ENCODE measurements at places on chromosomes 7 and 10.

- no peak for DNase-seq
Observed at GRCh38 chr7:66430164-66430545, 198.5 kb upstream of the KCTD7 start.

DNA sequence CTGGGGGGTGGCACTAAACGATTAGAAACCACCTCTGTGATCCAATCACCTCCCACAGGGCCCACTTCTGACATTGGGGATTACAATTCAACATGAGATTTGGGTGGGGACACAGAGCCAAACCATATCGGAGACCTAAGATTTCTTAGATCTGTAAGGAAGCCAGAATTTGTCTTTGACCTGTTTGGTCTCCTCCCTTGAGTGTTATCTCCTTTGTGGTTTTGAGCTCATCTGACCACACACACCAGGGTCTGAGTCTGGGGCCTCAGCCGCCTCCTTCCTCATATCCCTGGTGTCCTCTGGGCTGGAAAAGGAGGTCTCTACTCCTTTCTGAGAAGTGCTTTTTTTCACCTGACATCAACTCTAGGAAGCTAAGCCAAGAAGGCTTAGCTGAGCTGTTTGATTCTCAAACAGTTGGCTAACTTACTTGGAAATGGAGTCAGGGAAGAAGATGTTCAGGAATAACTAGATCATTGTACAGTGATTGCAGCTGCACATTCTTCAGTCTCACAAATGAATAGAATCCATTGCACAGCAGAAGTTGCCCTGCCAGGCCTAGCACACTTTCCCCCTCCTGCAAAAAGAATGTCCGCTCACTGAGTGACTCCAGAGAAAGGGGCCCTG lies 167.4 kb downstream of the ARHGAP21 start:
- DNase-seq, result no peak

DNA sequence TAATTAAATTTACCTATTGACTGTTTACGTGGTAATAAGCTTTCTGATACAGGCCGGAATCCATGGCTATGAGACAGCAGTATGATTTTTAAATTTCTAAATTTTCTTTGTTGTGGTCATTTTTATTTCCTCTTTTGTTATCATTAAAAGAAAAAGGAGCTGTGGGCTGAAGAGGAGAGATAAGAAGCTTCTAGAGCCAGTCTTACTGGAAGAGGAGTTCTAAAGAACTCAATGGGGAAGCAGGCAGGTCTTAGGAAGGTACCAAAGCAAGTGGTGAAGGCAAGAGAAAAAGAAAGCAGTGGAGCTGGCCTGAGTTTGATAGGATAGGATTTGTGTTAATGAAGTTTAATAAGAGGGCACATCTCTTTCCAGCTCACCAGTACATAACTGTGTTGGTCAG lies 1187.8 kb downstream of the CNTNAP2 start:
- no peak for DNase-seq

DNA sequence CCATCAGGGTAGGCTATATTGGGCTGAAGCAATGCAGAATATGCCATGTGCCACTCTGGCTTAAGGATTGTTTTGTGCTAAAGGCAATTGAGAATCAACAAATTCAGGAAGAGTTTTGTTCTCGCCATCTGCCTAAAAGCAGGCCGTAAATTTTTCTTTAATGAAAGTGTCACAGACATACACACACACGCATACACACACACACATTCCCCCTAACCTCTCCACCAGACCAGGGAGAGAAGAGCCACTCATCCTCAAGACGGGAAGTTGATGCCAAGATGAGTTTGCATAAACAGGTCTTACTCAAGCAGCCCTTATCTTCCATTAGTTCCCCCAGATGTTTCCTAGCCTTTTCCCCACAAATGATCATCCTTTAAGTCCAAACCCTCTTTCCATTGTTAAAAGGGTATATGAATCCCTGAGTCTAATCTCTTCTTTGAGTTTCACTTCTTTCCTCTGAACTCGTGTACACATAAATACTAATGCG lies 59.6 kb upstream of the TRIM24 start:
- no peak for DNase-seq

- DNase-seq, result no peak
Observed at GRCh38 chr10:124419635-124420034, 912 bp upstream of the OAT start.

DNA sequence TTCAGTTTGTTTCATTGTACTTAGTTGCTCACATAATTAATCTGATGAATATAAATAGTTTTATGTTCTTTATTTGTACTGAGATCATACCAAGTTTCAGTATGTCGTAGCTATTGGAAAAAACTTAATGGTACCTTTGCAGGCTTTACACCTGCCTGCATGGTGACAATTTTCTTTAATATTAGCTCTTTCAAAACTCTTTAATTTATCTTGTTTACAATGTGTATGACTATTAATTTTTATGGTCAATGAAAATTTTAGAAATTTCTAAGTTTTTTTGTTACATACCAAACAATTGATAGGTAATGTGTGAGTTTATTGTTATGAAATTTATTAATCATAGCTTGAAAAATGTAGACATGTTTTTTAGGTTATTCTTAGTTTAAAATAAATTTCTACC lies 4.0 kb downstream of the DYNC2I1 start:
- no peak for DNase-seq

GRCh38 chr7:67452516-67453026 lies 455.9 kb downstream of the TYW1 start:
- DNase-seq, result no peak

DNA sequence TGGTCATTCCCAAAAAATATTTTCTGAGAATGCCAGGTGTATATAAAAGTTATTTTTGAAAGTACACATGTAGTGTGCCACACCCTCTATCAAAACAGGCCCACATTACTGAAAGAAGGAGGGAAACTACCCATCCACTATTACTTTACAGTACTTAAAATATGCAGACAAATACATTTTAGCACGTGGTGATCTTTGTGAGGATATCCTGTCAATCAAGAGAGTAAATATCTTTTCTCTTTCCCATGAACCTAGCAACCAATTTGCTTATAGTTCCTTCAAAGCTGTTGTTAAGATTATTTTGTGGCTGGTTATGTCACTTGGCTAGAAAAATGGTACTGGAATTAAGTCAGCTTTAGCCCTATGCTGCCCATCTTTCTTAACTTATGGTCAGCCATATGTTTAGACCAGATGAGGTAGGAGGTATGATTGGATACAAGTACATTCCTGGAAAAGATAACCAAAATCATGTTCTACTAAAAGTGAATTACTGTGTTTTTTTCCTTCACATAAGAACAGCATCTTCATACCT lies 70.1 kb downstream of the AUTS2 start:
- no peak for DNase-seq

GRCh38 chr7:134856691-134857090 lies 77.3 kb downstream of the CALD1 start:
- DNase-seq, result no peak

GRCh38 chr10:29957236-29957635 lies 102.2 kb downstream of the JCAD start:
- no peak for DNase-seq

DNA sequence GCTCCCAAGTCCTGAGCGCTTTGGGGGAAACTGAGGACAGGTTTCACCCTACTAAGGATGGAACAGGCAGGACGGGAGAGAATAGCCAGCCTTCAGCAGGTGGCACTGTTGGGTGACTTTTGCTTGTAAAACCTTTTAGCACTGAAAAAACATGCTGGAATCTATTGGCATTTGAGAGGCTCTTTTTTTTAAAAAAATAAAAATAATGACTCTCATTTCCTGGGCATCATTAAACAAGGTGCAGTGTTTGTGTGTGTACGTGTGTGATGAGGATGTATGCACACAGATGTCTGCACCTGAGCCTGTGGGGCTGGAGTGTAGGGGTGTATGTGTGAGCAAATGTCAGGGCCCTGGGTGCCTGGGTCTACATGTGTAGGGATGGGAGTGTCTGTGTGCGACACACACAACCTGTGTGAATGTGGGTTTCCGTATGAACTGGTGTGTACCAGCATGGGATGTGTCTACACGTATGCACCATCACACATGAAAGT lies 177.9 kb downstream of the RPS24 start:
- DNase-seq, result peak; percentile 35

DNA sequence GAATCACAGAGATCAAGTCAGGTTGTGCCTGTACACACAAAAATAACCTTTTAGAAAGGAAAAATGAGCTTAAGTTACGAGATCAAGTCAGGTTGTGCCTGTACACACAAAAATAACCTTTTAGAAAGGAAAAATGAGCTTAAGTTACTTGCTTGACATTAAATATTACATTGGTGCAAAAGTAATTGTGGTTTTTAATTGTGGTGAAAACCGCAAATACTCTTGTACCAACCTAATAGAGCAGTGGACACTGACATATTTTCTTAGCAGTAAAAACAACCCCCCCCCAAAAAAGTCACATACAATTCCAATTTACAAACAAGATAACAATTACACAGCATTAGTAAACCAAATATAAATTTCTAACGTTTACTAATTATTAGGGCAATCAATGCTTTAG lies 595.6 kb downstream of the GRM8 start:
- no peak for DNase-seq

- no peak for DNase-seq
Observed at GRCh38 chr7:112646783-112647182, 143.4 kb downstream of the TMEM168 start.

DNA sequence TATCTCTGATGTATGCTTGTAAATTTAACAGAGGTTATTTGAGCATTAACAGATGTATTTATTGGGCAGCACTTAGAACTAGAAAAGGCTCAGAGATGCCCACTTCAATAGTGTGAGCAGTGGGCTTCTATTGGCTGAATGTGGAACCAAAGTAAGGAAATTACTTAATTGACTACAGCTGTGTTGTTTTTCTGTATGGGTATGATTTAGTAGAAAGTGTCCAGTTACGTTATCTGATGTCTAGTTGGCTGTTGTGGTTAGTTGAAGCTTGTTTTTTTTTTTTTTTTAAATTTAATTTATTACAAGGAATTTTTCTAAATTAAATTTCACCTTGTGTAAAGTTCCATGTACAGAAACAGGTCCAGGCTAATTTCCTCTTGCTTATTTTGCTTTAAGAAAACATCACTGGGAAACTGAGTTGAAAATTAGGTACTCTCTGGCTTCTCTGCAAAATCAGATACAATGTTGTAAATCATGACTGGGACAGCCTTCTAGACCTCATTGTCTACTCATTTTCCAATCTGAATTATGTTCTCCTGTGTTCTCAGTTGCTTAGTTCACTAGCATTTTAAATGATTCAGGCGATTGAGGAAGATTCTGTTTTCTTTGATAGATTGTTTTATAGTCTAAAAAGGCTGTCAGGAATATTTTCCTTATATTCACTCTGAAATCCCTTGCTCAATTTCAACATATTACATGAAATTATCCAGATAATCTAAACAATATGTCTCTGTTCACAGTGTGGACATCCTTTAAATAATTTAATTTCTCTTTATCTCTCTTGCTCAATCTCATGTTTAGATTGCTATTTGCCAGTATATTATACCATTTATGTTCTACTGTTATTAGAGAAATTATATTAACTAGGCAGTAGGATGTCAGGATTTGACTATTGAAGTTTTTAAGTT lies 53.0 kb downstream of the PHF14 start:
- no peak for DNase-seq

- DNase-seq, result peak; percentile 70
Observed at GRCh38 chr7:134514663-134515062, 12.7 kb upstream of the AKR1B10 start.

GRCh38 chr10:33321516-33321915 lies 13.0 kb downstream of the NRP1 start:
- no peak for DNase-seq

- DNase-seq, result no peak
Observed at GRCh38 chr7:47743965-47744591, 162.2 kb upstream of the TNS3 start.

DNA sequence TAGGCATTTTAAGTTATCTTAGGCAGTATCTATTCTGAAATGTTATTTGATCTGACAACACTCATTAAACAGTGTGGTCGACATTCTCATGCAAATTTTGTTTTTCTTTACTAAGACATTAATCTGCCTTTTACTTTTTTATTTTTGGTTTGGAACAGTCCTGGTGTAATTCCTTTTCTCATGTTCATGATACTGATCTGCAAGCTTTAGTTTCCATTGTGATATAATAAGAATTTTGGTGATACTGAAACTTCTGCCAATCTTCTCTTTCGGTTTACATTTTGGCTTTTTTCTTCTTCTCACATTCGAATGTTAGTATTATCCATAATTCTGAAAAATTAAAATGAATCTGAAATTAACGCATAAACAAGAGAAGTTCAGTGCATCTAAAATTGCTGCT lies 281.9 kb upstream of the MTPN start:
- DNase-seq, result no peak

DNA sequence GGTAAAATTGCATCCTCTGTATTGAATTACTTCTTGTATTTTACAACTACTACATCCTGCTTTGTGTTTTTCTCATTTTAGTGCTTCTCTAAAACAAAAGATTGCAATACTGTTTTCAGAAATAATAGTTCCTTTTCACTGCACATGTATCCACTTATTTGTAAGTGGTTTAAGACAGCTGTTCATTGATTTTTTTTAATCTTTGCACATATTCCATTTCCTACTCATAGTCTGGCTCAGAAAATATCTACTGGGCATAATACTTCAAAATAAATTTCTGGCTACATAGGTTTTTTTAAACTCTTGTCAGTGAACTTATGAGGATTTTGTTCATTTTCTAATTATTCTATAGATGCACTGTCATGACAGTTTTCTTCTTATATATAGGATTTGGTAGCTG lies 54.8 kb downstream of the SND1 start:
- no peak for DNase-seq

GRCh38 chr7:102934701-102935100 lies 21.9 kb downstream of the LRRC17 start:
- DNase-seq, result no peak

DNA sequence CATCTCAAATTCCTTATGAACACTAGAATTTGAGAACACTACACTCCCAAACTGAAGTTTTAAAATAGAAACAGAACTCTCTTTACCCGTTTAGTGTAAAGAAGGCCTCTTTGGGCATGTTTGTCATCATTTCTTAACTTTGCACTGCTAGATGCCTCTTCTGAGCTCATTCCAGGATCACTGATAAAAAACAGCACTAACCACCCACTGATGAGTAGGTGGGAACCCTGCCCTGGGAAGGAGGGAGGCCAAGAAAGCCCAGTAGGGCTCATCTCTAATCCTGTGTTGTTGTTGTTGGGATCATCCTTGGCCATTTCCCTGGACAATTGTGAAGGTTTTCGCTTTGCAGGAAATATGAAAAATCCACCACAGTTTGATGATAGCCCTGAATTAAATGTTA lies 68.2 kb downstream of the CUBN start:
- no peak for DNase-seq

GRCh38 chr7:45001138-45001694 lies 1.2 kb downstream of the CCM2 start:
- no peak for DNase-seq

DNA sequence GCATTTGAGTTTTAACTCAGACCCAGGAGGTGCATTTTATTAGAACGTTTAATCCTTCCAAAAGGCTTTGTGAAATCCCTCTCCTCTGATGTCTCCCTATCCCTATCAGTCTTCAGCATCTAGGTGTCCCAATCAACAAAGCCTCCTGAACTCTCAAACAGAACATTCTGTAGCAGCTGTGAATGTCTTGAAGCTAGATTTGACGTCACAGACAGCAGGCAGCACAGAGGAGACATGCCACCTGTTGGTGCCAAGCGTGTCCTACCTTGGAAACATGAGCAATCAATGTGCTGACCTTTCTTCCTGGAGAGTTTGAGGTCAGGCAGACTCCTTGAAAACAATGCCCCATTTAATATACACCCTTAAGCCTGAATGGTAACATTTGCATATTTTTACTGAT lies 125.5 kb downstream of the RNLS start:
- DNase-seq, result no peak

- DNase-seq, result no peak
Observed at GRCh38 chr7:151806204-151806603, 70.7 kb downstream of the PRKAG2 start.

GRCh38 chr7:135719688-135720087 lies 8.3 kb downstream of the SLC13A4 start:
- no peak for DNase-seq

- no peak for DNase-seq
Observed at GRCh38 chr10:79994556-79994955, 45.7 kb upstream of the SFTPD start.

Measured in neuronal stem cell (in vitro differentiated cells).